ENCODE measurements at places on chromosomes 12 and 14.

DNA sequence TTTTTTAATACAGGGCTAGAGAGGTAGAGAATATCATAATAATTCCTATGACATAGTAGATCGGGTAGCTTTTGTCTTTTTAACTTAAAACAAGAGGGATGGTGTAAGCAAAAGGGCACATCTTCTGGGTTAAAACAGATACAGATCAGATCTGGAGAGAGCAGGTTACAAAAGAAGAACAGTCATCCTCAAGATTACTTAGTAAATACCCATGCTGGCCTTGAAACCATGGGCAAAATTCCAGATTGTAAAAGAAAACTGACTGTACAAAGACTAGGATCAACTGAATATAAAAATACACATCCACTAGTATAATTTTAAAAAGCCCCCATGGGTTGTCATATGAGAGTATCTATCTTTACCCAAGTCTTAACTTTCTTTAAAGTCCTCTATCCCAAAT is 76.7 kb downstream of the MED13L start:
- DNase-seq, result no peak

DNA sequence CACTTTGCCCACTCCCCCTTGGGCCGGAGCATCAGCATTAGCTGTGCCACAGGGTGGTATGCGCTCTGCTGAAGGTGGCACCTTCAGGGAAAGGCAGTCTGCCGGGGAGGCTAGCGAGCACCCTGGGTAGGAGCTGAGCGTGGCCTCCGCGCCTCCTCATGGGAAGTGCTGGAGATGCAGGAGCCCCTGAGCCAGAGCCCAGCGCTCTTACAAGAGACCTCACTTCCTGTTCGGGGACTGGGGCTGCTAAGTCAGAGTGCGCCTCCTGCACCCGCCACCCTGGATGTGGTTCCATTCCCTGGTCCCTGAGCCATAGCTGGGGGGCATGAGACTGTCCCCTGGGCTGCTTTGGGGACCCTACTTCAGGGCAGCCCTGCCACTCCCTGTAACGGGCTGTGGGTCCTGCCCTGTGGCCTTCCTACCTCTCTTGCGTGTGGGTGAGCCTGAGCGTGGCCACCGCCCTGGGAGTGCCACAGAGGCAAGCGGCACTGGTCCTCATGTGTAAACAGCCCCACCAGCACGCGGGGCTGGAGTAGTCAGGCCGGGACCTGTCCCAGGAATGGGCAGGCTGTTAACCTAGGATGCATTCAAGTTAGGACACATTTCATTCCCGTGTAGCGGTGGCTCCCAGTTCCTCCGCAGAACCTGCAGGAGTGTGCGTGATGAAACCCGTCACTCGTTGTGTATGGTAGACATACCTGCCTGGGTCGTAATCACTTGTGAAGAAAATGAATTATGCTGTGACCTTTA is 19.4 kb downstream of the COA8 start:
- no peak for DNase-seq

DNA sequence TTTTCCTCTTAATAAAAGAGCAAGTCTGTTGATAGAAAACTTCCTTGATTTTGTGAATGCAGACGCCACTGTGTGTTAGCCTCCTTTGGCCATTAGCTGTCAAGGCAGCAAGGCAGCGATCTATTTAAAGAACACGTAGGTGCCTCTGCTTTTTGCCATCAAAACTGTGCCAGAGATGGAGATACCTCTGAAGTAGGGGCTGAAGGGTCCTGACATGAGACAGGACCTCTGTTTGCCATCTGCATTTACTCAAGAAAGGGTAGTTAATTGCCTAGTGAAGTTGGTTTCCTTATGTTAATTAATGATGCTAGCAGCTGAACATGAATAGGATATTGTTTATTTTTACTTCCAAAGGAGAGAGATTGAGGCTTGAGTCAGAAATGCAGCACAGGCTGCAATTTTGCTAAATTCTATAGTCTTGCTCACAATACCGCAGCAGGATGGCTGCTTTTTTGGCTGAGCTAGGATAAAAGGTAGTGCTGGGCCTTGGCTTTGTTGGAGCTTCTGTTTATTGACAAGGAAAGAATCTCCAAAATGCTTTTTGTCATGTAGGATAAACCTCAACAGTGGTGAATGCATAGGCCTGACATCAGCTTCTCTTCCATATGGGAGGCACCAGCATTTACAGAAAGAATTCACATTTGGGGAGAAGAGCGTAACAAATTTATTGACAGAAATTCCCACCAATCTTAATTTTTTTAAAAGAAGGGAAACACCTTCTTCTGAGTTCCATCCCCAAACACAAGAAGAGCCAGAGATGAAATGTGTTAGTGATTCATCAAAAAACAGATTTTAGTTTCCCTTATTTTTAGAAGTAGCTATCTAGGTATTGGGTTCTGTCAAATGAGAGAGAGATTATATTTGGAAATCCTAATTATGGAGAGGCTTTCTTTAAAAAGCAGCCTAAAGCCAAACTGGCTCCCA is 13.9 kb upstream of the RPH3A start:
- DNase-seq, result no peak

- no peak for DNase-seq
Measured at GRCh38 chr14:74954947-74955228, 509 bp downstream of the PGF start.

- no peak for DNase-seq
Measured at GRCh38 chr12:114003286-114003685, 37.2 kb upstream of the RBM19 start.

- no peak for DNase-seq
Measured at GRCh38 chr12:118330421-118331018, 42.2 kb downstream of the TAOK3 start.

- DNase-seq, result no peak
Measured at GRCh38 chr14:101467181-101467926, 93.9 kb upstream of the DIO3 start.

- no peak for DNase-seq
Measured at GRCh38 chr12:74148849-74149248, 388.8 kb upstream of the ATXN7L3B start.

DNA sequence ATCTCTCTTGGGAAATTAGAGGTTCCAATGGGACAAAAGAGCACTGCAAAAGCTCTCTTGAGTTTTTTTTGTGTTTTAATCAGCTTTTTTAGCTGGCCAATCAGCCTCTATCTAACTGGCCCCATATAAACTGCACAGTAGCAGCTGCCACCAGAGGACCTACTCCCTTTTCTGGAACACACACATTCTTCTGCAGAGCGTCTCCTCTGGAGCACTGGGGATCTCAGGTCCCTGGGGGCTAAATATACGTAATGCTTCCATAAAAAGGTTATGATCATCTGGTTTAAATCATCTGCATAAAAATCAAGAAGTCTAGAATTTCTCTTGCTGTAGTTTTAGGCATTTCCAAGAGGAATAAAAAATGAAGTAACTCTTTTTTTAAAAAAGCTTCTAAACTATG is 32.3 kb downstream of the TSPAN8 start:
- DNase-seq, result no peak

DNA sequence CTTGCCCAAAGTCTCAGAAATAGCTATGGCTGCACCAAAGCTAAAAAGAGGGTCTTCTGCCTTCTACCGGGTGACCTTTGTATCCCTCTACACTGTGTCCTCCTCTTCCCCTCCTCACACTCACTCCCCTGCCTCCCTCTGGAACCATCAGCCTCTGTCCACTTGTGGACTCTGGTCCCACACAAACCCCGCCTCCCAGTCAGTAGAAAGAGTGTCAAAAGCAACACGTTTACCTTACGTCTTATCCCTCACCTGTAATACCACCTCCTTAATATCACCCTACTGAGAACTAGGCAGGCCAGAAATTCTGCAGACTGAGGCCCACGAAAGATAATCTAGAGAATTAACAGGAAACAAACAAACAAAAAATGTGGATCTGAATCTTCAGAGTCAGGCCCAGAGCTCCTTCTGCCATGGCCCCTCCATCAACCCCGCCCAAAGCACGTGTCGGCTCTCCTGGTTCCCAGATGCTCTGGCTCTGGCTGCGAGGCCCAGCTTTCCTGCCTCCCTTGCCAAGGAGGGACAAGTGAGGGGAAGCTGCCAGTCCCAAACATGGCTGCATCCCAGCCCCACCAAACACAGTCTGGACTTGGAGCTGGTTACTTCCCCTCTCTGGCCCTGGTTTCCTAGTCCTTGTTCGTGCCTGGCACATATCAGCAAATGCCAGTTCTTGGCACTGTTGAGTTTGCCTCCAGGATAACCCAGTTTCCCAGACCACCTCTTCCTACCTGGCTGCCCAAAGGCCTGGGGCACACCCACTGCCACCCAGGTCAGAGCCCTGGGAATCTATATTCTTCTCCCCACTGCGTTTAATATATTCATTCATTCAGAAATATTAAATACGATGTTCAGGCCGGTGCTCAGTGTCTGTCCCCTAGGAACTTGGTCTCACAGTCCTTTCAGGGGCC is 2.7 kb downstream of the ACTN1 start:
- DNase-seq, result no peak

GRCh38 chr12:67853204-67853603 is 136.0 kb upstream of the IFNG-AS1 start:
- DNase-seq, result no peak

GRCh38 chr14:104037074-104037473 is 48.4 kb upstream of the ASPG start:
- no peak for DNase-seq

- DNase-seq, result no peak
Measured at GRCh38 chr14:66388516-66388915, 97.7 kb upstream of the CCDC196 start.

DNA sequence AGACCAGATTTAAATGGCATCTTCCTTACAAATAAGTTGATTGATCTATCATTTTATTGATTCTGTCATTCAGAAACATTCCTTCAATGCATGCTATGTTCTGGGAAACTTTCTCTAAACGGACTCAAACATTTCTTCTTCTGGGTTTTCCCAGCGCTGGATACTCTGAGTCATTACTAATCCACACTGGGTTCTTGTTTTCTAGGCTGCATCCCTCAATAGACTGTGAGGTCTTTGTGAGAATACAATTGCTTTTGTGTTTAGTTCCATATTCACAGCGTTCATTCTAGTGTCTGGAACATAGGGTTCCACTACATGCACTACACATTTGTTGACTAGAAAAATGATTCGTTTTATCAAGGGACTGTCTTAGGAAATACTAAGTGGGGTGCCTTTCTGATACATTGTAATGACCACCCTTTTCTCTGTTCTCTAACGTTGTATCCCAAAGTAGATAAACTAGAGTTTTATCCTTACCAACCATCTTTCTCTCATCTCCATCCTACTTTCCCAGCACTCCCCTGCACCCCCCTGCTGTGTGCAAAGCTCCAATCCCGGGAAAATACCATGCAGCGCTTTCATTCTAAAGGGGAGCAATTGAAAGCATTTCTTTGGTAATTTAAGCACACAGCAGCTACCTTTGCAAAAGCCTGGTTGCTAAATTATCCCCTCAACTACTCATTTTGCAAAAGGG is 878.7 kb downstream of the DIO2 start:
- no peak for DNase-seq

GRCh38 chr14:104981699-104982541 is 3.7 kb upstream of the CLBA1 start:
- no peak for DNase-seq

DNA sequence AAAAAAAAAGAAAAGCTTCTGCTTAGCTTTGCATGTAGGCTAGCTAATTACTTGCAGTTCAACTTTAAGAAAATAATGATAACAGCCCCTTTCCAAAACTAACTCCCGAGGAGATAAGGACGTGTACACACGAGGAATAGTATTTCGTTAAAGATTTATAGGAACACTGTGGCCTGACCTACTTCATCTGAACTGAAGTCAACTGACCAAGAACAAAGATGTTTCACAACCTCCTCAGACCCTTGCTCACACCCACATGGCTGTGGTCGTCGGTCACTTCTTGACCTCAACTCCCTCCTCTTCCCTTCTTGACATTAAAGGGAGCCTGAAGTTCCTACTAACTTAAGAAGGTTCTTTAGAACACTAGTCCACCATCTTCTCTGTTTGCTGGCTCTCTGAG is 25.3 kb upstream of the FAM181A start:
- DNase-seq, result no peak

GRCh38 chr12:92597997-92598396 is 104.8 kb upstream of the PLEKHG7 start:
- no peak for DNase-seq

DNA sequence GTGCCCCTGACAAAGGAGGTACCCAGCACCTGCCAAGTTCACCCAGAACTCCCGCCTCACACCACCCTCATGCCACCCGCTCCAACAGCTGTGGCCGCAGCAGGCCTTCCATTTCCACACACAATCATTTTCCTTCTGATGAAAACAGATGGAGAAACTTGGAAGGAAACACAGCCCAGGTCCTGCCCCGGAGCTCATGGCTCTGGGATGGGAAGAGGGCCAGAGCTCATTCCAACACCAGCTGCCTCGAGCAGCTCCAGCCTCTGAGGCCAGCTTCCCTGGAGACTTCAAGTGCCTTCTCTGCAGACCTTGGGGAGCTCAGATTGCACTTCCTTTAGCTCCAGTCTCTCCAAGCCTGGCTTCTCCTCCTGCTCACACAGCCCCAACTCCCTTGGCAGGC is 55.1 kb upstream of the CMKLR1 start:
- DNase-seq, result no peak

- DNase-seq, result no peak
Measured at GRCh38 chr12:65532162-65532561, 253.7 kb downstream of the MSRB3 start.

GRCh38 chr12:27515671-27516070 is 8.3 kb upstream of the PPFIBP1 start:
- DNase-seq, result no peak

GRCh38 chr12:93612776-93613175 is 40.3 kb downstream of the SOCS2 start:
- no peak for DNase-seq

- no peak for DNase-seq
Measured at GRCh38 chr12:124661341-124661740, 93.9 kb upstream of the NCOR2 start.

GRCh38 chr14:32319368-32320049 is 9.6 kb upstream of the AKAP6 start:
- DNase-seq, result no peak
